ENCODE measurements at places on chromosomes 4 and X.

GRCh38 chrX:1167466-1167865, 45.0 kb downstream of the CRLF2 start:
- no peak for DNase-seq

GRCh38 chr4:62618042-62618441, 1417.9 kb downstream of the ADGRL3 start:
- no peak for DNase-seq

GRCh38 chr4:108160741-108161352, 7.9 kb downstream of the LEF1 start:
- DNase-seq, result no peak

GRCh38 chrX:48684134-48684533, 535 bp downstream of the WAS start:
- no peak for DNase-seq

Data from AG10803 (cell line).